NCI-H1105 (cell line): ENCODE measurements at places on chromosomes 3 and 15.

DNA sequence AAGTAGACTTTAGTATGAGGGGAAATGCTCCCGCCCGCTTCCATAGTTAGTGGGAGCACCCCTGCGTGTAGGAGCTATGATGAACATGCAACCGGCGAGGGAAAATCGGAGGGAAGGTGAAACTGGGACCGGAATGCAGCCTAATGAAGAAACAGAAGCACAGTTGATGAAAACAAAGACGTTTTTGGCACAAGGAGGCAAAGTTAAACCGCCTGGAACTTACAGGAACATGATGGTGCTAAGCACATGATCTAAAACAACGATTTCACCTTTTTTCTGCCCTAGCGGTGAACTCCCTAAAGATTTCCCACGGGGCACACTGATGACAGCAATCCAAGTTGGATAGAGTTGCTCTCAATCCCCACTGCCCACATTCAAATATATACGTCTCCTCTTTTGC is 49.4 kb upstream of the SPATA12 start:
- DNase-seq, result no peak

DNA sequence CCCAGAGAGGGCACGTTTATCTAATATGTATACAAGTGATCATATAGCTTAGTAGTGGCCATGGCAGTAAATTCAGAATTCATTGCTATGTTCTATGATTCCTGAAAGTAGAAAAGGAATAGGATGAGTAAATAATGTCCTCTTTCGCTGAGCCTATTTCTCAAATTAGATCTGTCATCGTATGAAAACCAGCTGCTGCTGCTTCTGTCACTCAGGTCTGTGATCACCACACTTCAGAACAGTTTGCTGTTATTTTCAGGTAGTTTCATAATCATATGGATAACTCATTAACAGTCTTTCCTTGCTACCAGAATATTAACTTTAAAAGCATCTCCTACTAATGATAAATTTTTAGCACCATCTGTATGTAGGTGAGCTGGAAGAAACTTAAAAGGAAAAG is 289.1 kb upstream of the AZI2 start:
- DNase-seq, result no peak

- no peak for DNase-seq
These were observed 5.9 kb downstream of the KY start for GRCh38 chr3:134644731-134645514.

DNA sequence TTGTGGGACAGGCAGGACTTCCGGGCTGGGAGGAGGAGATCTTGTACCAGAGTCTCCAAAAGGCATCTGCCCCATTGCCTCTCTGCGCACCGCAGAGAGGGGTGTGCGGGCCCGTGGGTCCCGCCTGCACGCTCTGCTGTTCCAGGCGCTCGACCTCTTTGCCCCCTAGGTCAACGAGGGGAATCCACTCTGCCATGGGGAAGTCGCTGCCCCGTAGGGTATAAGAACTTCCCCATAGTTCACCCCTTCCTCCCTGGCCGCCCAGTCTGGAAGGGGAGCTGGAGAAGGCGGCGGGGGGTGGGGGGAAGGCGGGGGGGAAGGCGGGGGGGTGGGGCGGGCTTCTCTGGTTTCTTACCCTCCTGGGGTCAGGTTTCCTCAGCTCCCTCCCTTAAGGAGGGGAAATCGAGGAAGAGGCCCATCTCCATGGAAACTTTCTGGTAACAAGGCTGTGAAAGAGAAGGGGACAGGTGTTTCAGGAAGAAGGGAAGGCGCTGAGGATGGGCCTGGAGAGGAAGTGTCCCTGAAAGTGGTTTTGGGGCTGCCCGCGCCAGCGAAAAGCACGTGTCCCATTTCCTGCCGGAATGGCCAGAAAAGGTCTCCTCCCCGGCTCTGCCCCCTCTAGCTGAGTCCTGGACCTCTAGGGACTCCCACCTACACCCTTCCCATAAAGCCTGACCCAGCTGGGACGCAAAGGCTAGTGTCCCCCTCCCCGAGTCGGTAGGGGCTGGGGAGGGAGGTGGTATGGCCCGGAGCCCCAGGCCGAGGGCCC is 27.5 kb downstream of the NR1I2 start:
- DNase-seq, result no peak

DNA sequence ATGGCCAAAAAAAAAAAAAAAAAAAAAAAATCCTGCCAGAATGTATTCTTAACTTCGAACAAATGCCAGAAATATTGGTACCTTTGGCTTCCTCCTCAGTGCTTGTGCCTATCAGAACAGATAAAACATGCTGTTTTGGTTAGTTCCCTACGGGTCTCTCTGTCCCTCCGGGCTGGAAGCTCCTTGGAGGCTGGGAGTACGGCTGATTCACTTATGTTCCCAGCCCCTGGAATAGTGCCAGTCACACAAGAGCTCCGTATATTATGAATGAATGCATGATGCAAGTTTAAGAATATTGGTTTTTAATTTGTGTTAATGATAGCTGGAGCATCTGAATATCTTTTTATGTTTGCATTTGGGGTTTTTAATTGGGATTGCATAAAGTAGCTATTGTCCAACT is 44.0 kb downstream of the NR2F2 start:
- no peak for DNase-seq

DNA sequence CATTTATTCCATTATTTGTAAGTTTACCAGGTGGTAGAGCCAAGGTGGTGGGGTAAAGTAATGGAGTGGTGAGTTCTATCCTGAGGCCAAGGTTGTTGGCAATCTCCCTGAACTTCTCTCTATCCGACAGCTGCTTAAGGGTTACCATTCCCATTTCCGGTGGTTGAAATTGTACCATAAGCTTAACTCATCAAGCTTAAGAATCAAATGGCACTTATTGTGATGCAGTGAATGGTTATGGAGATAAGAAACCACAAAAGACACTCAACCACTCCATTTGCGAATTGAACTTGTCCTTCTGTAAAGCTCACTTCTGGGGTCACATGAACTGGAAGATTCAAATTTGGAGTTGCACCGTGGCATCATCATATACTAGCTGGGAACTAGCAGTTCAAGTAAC is 287.4 kb upstream of the SLCO3A1 start:
- DNase-seq, result no peak

DNA sequence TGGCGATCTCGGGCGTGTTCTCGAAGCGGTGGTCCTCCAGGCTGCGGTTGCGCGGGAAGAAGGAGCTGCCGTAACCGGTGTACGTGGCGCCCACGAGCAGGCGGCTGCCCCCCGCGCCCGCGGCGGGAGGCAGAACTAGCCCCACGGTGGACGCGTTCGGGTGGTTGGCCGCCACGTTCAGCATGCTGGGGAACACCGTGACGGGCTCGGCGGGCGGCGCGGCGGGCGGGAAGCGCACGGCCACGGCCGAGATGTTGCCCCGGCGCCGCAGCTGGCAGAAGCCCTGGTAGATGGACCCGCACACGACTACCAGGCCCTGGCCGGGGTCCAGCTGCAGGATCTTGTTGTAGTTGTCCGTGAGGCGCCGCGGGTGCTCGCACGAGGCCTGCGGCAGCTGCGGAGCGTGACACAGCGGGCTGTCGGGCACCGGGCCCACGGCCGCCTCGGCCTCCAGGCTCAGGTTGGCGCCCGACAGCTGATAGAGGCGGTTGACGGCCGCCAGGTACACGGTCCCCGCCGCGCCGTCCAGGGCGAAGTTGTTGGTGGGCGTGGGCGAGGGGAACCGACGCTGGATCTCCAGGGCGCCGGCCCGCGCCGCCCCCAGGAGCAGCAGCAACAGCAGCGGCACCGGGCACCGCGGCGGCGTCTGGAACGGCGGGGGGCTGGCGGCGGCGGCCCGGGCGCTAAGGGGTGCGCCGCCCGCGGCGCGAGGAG is 397 bp downstream of the PLXND1 start:
- DNase-seq, result peak; percentile 18

GRCh38 chr3:132522353-132522752 is 74.7 kb upstream of the ACKR4 start:
- no peak for DNase-seq

DNA sequence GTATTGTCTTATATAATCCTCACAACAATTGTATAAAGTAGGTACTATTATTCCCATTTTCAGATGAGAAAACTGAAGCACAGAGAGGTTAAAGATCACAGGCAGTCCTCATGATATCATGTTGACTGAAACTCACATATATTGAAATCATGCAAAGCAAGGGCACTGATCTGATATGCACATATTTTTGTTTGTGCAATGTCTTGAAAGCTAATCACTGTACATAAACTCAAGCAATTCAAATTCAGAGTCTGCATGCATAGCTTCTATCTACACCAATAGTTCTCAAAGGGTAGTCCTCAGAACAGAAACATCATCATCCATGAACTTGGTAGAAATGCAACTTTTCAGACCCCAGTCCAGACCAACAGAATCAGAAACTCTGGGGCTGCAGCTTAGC is 119.2 kb upstream of the STT3B start:
- no peak for DNase-seq

GRCh38 chr15:40163657-40164416 is 3.0 kb downstream of the BUB1B start:
- DNase-seq, result no peak

- no peak for DNase-seq
These were observed 39.1 kb upstream of the GATM start for GRCh38 chr15:45417303-45417950.
